GDM1 (cell line): ENCODE measurements at places on chromosomes 7 and 10.

DNA sequence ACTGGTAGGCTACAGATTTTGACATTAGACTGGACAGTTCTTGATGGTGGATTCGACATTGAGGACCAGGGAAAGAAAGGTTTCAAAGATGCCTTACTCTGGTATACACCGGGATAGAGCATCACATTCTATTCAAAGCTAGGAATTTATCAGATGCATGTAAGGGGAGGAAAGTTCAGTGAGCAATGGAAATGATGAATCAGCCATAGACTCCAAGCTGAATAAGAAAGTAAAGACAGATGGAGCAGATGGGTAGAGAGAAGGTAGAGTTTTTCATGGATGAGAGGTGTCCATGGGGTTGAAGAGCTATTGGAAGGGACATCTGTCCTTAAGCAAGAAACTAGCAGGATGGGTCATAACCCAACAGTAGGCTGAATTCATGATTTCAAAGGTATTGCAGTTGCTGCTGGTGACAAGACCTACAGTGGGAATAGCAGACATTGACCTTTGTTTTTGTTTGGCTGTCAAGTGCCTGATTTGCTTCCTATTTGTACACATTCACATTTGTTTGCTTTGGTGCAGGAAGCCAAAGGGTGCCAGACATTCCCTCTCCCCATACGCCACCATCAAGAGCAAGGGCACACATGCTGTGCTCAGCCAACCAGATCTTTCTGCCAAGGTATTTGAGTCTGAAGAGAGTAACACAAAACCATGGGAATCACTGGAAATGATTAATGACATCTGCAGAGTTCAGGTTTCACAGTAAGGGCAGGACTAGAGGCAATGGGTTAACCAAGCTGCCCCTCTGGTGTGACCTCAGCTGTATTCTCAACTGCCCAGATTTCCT lies 8.6 kb upstream of the CACUL1 start:
- DNase-seq = no peak

- DNase-seq = peak; percentile 30
These were observed 64.9 kb downstream of the IKZF1 start for GRCh38 chr7:50369143-50370026.

DNA sequence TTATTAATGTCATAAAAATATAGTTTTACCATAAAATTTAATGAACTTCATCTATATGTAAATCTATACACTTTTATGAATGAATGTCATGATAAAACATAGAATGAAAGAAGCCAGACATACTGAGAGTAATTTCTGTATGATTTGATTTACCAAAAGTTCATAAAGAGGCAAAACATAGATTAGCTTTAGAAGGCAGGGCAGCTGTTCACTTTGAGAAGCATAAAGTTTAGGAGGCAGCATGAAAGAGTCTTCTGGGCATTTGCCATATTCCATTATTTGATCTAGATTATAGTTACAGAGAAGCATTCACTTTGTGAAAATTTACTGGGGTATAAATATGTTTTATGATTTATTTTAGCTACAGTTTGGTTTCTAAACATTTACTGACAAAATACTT lies 487.2 kb downstream of the ANKRD7 start:
- no peak for DNase-seq

DNA sequence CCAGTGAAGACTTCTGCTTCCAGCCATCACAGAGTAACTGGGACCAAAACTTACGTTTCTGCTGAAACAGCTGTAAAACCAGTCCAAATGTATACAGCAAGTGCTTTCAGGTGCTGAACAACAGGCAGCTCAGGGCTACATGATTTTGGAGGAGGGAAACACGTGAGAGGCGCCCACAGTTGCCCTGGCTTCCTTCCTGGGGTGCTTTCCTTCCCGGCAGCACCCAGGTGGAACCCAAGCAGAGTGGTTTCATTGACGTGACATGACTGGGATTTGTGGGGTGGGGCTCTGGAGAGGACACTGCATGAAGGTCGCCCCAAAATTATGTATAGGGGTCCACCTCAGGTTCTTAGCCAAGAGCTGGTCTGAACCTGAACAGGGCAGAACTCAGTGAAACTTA lies 34.2 kb downstream of the IL2RA start:
- no peak for DNase-seq

DNA sequence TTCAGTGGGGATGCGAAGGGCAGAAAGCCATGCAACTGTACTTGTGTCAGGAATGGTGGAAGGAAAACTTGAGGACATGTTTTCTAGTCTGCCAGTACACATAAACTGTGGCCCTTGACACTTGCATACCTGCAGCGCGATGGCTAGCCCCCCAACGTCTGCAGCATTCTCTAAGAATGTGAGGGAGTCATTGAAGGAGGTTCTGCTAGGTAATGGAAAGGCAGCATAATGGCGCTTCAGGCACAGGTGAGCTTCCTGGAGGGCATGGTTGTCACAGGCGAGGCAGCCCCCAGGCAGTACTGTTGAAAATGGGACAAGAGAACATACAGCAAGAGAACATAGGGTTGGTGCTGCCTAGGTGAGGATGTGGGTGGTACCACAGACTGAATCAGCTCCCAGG lies 3.5 kb downstream of the LLCFC1 start:
- DNase-seq = no peak

DNA sequence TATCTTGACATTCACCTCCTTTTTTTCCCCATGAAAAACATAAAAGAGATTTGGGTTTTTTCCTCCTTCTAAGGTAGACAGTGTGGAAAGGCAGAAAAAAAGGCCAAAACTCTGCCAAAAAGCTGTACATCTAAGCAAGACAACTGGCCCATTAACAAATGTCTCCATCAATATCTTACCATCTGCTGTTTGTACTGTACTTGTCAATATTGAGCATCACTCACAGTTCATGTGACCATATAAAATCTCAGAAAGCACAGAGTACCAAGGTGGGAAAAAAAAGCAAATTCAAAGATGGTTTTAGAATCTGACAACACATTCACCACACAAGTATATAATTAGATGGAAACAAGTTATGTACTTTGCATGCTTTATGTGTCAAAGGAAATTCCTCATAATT lies 52.6 kb downstream of the CACNA2D1 start:
- DNase-seq = no peak

GRCh38 chr10:121469797-121470606 lies 128.2 kb downstream of the FGFR2 start:
- DNase-seq = no peak

DNA sequence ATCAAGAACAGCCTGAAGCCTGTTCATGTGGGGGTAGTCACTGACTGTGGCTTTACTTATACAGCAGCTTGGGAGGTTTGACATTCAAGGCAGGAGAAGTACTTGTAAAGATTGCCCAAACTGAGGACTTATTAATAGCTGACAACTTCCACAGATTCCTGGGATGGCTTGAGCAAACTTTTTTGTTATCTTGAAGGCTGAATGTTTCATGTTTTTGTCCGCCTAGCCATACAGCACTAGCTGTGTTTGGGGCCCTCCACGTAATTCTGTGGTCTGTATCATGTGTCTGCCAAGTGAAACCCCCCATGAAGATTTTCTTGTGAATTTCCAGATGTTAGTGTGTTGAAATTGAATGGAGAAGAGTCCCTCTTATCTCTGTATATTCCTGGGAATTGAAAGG lies 38.6 kb downstream of the FAS start:
- no peak for DNase-seq

GRCh38 chr10:17265468-17265867 lies 37.4 kb downstream of the VIM start:
- DNase-seq = no peak

GRCh38 chr10:124029559-124029958 lies 63.8 kb downstream of the CHST15 start:
- no peak for DNase-seq

DNA sequence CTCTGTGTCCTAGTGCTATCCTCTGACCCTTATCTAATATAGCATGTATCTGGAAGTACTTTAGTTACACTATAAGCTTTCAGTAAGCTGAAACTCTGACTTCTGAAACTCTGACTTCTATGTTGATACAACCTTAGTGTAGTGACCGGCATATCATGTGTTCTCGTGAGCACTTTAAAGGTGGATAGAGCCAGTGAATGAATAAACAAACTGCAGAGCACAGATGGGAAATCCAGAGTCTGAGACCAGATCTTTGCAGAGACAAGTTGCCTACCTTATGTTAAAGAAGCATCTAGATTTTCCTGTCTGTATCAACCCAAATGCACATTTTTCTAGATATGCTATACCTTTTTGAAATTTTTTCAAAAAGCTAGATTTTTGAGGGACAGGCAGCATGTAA lies 3.5 kb downstream of the ACTA2 start:
- DNase-seq = no peak

DNA sequence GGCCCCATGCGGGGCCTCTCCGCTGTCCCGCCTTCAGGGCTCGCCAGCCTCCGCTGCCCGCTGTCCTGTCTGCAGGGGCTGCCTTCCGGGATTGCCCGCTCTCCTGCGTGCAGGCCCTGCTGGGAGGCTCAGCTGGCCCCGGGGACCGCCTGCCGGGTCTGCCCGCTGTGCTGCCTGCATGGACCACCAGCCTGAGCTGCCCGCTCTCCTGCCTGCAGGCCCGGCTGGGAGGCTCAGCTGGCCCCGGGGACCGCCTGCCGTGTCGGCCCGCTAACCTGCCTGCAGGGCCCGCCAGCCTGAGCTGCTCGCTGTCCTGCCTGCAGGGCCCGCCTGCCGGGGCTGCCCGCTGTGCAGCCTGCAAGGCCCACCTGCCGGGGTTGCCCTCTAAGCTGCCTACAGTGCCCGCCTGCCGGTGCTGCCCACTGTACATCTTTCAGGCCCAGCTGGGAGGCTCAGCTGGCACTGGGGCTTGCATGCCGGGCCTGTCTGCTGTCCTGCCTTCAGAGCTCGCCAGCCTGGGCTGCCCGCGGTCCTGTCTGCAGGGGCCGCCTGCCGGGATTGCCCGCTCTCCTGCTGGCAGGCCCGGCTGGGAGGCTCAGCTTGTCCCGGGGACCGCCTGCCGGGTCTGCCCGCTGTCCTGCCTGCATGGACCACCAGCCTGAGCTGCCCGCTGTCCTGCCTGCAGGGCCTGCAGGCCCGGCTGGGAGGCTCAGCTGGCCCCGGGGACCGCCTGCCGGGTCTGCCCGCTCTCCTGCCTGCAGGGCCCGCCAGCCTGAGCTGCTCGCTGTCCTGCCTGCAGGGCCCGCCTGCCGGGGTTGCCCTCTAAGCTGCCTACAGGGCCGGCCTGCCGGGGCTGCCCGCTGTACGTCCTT lies 165.1 kb downstream of the GLRX3 start:
- DNase-seq = peak; percentile 85

GRCh38 chr7:95198863-95199262 lies 125.5 kb downstream of the PON1 start:
- DNase-seq = no peak

- DNase-seq = no peak
These were observed 131.6 kb downstream of the BICC1 start for GRCh38 chr10:58644311-58644710.

DNA sequence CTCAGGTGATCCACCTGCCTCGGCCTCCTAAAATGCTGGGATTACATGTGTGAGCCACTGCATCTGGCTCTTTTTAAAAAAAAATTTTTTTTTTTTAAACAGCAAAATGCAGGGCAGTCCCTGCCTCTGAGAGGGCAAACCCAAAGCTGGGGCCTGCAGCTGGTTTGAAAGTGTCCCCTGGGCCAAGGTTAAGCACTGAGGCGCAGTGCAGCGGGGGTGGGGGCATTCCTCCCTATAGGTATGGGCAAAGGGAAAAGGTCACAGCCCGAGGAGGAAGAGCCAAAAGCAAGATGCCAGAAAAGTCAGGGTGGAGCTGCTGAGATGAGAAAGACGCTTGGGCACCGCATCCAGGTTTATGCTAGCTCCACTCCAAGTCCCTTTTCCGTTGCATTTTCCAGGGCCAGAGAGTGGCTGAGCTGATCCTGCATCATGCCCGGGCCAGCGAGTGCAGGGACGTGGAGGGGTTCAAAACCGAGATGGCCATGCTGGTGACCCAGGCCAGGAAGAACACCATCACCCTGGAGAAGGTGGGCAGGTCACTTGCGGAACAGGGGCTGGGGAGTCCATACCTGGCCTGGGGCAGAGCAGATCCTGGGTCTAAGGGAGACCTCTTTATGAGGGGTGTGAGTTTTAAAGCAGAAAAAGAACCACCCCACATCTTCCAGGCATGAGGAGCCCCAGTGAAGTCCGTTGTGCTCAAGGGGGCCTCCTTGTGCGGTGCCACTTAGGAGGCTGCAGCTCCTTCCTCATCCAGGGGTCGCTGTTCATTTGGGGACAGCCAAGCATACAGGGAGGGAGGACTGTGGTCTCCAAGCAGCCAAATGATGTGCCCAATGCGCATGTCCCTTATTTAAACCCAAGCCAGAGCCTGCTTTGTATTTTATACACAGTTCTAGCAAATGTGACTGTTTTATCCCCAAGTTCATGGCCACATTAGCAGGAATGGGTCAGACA lies 7.0 kb upstream of the NDUFB2 start:
- DNase-seq = no peak

DNA sequence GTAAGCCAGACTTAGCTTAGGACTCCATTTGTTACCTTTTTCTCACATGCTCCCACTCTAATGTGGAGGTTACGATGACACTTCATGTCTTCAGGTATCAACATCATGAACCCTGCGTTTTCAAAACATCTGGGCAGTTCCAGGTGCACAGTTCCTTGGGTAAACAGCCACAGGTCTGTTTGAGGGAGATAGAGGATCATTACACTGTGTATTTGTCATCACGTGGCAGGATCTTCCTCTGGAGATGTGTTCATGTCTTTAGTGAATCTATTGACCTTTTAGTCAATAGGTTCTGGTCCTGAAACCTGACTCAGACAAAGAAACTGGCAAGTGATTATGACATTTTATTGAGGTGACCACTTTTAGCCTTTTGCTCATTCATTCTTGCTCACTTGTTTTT lies 145.5 kb downstream of the ANKRD7 start:
- no peak for DNase-seq

DNA sequence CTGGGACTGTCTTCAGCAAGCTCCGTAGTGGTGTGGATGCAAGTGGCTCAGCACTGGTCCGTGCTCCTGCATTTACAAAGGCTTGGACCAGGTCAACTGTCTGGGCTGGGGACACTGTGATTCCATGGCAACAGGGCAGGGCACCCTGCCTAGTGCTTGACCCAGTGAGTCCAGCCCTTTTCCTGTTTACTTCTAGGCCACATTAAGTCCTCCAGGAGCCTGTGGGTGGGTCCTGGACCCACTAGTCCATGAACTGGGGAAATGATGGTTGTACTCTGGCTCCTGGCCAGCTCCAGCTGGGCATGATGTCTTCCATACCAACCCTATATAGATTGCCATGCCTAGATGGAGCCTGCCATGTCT lies 152.0 kb downstream of the RPS24 start:
- no peak for DNase-seq

- no peak for DNase-seq
These were observed 456.8 kb downstream of the SORCS1 start for GRCh38 chr10:106707657-106708056.

GRCh38 chr10:48903151-48903550 lies 36.5 kb downstream of the LRRC18 start:
- DNase-seq = no peak
